ENCODE measurements at places on chromosomes 5 and 9. TPM values are rescaled to one million over a fixed set of nuclear protein-coding genes. Genes with fewer than 3 reads are reported as not detected.

Gene INSL4
- total RNA-seq: not detected

Gene SLC6A18
- total RNA-seq: not detected

Gene GEMIN5
- 22.1 TPM for total RNA-seq

Gene TPRN
- 6.9 TPM for total RNA-seq

Gene ADAMTS6
- total RNA-seq: 20.6 TPM

Gene TMOD1
- total RNA-seq: 0.60 TPM

Gene MARCOL
- total RNA-seq: not detected

Gene CHSY3
- 1.2 TPM for total RNA-seq

Gene PCDHGA5
- 0.53 TPM for total RNA-seq

Gene PALM2AKAP2
- total RNA-seq: 0.05 TPM

Gene SAXO1
- total RNA-seq: not detected

Gene PTGS1
- total RNA-seq: 1.5 TPM

Gene ANKRD31
- total RNA-seq: not detected

Gene TOR1B
- 23.9 TPM for total RNA-seq

Gene ARL14EPL
- total RNA-seq: 0.07 TPM

Gene PPP6C
- total RNA-seq: 24.2 TPM

Gene TAF11L5
- not detected for total RNA-seq

Gene INSYN2B
- 34.2 TPM for total RNA-seq

Gene CDH10
- total RNA-seq: under 0.01 TPM

Gene TRIM52
- total RNA-seq: 5.4 TPM

Gene FOXD4L3
- not detected for total RNA-seq

Data from mammary microvascular endothelial cell (primary cell).